Pons (tissue), 1 donor: ENCODE measurements at places on chromosomes 11 and 22.

- DNase-seq: no peak
These were observed 104.8 kb downstream of the ZNF280B start for GRCh38 chr22:22403771-22404170.

DNA sequence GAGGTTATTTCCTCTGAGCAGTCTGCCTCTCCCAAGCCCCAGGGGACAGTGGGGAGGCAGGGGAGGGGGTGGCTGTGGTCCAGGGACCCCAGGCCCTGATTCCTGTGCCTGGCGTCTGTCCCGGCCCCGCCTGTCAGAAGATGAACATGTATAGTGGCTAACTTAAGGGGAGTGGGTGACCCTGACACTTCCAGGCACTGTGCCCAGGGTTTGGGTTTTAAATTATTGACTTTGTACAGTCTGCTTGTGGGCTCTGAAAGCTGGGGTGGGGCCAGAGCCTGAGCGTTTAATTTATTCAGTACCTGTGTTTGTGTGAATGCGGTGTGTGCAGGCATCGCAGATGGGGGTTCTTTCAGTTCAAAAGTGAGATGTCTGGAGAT lies 3.1 kb downstream of the PIM3 start:
- no peak for DNase-seq

- DNase-seq: no peak
These were observed 141.3 kb downstream of the GRIK4 start for GRCh38 chr11:120652705-120653335.

DNA sequence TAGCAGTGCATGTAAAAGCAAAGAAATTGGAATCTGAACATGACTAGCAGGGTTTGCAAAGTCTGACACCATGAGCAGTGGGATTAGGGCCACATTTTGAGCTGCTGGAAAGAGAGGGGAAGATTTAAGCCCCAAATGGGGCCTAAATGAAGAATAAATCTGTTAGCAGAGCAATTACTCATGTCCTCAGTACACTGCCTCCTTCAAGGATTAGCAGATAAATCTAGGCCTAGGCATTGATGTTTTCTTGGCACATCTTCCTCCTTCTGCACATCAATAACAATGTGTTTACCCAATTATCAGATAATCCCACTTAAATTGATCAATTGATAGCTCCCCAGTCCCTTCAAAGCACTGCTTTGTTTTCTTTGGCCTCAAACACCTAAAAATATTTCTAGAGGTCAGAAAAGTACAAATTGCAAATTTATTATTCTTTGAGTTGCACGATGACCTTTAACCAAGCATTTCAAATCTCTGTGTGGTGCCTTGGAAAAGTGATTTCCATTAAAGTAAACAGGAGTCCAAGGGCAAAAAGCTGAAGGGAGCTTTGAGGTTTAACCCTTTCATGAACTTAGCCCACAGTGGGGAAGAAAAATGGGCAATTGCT lies 514.7 kb upstream of the CHORDC1 start:
- no peak for DNase-seq

GRCh38 chr22:43238526-43239006 lies 51.6 kb upstream of the TTLL12 start:
- no peak for DNase-seq

DNA sequence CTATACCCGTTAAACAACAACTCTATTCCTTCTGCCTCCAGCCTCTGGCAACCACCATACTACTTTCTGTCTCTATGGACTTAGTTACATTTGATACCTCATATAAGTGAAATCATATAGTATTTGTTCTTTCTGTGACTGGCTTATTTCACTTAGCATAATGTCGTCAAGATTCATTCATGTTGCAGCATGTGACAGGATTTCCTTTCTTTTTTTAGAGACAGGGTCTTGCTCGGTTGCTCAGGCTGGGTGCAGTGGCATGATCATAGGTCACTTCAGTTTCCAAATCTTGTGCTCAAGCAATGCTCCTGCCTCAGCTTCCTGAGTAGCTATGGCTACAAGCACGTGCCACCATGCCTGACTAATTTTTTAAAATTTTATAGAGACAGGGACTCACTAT lies 29.4 kb upstream of the SORL1 start:
- DNase-seq: no peak

DNA sequence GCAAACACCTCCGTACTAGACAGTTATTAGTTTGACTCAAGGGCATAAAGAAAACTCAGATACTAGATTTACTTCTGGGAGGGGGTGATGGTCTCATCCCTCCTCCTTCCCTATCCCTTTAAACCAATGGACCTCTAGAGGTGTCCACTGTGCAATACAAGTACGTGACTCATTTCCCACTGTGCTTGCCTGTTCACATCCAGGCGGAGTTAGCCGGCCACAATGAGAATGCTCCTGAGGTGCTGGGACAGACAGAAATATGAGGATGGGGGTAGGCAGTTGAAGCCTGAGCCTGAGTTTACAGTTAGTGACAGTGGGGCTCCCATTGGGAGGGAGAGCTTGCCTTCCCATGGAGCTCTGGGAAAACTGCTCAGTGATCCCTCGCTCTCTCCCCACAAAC lies 8.4 kb upstream of the PMM1 start:
- no peak for DNase-seq

- DNase-seq: no peak
These were observed 68.9 kb downstream of the CSTPP1 start for GRCh38 chr11:47005441-47005840.

- DNase-seq: no peak
These were observed 71.4 kb downstream of the SWAP70 start for GRCh38 chr11:9735236-9735635.

- no peak for DNase-seq
These were observed 110.4 kb upstream of the ARHGAP42 start for GRCh38 chr11:100576718-100577021.

DNA sequence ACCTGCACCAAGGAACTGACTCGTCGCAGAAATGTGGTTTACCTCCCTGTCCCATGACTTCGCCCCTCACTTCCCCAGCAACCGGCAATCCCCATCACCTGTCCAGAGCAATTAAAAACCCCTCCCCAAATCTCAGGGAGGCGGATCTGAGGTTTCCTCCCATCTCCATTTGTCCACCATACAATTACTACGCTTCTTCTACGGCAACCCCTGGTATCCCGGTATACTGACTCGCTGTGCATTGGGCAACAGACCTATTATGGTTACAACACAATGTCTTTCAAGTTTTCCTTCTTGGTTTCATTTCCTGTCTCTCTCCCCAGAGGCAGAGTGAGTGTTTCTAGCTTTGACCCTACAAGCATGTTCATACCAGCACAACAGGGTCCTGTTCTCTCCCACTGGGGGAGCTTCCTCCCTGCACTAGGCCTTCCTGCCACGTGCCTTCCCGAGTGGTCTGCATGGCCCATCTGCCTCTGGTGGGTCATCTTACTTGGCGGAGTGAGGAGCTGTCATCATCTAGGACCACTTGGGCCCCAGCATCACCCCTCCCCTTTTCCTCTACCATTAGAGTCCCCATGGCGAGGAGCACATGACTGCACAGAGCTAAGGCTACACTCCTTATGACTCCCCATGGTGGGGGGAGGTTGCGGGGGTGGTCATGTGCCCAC lies 30.3 kb upstream of the NAP1L4 start:
- DNase-seq: peak; percentile 71

DNA sequence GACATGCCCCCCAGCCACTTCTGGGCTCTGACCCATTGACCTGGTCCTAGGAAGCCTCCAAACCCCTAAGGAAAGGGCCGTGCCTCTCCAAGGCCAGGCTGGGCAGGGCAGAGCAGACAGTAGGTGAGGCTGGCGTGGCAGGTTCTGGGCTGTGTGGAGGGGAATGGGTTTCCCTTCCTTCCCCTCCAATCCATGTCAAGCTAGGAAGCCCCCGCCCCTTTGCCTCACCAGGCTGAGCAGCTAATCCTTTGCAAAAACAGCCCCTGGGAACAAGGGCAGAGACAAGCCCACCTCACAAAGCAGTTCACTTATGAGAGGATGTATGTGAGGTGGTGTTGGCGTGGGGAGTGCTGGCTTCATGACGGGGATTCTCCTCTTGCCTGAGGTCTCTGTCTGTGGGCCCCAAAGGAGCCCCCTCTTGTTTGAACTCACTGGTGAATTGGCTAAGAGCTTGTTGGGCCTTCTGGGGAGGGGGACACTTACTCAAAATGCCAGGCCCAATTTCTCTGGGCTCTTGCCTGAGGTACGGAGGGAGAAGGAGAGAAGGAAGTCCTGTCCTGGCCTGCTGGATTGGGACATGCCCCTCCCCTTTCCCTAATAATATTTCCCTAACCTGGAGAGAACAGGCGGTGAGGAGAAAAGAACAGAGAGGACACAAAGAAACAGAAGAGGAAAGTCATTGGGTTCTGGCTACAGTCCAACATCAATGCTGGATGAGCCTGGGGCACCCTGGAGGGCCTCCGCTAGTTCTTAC lies 1.6 kb upstream of the TRIM29 start:
- DNase-seq: no peak

DNA sequence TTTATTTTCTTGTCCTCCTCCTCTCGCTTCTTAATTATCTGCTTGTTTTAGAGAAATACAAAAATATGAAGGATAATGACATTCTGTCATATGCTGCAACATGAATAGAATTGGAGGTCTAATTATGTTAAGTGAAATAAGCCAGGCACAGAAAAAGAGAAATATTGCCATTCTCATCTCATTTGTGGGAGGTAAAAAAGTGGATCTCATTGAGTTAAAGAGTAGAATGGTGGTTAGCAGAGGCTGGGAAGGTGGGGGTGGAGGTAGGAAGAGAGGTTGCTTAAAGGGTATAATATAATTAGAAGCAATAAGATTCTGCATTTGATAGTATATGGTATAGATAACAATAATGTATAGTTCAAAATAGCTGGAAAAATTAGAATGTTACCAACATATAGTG lies 231.3 kb downstream of the JRKL start:
- no peak for DNase-seq

DNA sequence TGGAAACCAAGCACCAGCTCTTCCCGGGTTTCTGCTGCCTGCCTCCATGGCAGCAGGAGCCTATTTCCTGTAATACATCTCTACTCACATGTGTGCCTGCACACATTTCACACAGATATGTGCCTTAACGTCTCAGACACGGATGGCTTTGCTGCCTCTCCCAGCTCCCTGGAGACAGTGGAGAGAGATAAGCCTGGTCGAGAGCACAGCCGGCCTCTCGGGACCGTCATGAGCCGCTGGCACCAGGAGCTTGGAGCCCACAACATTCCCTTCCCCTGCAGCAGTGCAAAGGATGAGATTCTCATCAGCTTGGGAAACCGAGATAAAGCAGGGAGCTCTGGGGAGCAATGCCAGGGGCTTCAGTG lies 587.7 kb downstream of the BRD1 start:
- no peak for DNase-seq

- peak; percentile 71 for DNase-seq
These were observed 92.8 kb upstream of the OR9G4 start for GRCh38 chr11:56841210-56841810.

DNA sequence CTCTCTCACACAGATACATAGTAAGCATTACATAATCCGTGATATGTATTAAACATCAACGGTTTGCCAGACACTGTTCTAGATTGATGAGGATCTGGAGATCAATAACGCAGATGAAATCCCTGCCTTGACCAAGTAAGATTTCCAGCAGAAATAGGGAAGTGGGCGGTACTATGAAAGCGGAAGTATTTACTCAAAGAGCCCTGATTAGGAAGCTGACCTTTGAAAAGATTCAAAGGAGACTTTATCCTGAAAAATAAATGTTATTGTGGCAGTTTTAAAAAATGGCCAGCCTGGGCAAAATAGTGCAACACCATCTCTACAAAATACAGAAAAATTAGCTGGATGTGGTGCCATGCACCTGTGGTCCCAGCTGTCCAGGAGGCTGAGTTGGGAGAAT lies 26.8 kb downstream of the GAB2 start:
- DNase-seq: peak; percentile 40

GRCh38 chr22:47375621-47376321 lies 613.3 kb downstream of the TBC1D22A start:
- DNase-seq: no peak

GRCh38 chr11:119445379-119445778 lies 22.4 kb upstream of the THY1 start:
- DNase-seq: no peak

GRCh38 chr11:106424111-106424510 lies 346.6 kb downstream of the AASDHPPT start:
- no peak for DNase-seq

- no peak for DNase-seq
These were observed 11.6 kb upstream of the SERPIND1 start for GRCh38 chr22:20762233-20762796.

GRCh38 chr11:119432484-119433357 lies 9.7 kb upstream of the THY1 start:
- DNase-seq: no peak

DNA sequence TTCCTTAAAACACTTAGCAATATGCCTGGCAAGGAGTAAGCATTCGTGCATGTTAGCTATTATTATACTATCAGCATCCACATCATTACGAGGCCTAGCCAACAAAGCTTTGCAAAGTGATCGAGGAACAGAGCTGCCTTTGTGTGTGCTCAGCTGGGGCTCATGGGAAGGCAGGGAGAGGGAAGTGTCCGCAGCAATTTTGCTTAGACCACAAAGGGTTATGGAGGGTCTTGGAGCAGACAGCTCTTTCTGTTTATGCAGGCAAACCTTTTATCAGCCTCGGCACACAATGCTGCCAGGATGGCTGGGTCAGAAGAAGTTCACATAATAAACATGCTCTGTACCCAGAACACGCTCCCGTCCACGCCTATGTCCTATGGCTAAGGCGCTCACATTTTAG lies 10.9 kb upstream of the DKK3 start:
- peak; percentile 93 for DNase-seq

GRCh38 chr11:57320719-57321387 lies 3.9 kb downstream of the TNKS1BP1 start:
- DNase-seq: no peak

- no peak for DNase-seq
These were observed 20.6 kb upstream of the YWHAH start for GRCh38 chr22:31923747-31924146.

- no peak for DNase-seq
These were observed 82.2 kb downstream of the FCHSD2 start for GRCh38 chr11:73059915-73060314.

DNA sequence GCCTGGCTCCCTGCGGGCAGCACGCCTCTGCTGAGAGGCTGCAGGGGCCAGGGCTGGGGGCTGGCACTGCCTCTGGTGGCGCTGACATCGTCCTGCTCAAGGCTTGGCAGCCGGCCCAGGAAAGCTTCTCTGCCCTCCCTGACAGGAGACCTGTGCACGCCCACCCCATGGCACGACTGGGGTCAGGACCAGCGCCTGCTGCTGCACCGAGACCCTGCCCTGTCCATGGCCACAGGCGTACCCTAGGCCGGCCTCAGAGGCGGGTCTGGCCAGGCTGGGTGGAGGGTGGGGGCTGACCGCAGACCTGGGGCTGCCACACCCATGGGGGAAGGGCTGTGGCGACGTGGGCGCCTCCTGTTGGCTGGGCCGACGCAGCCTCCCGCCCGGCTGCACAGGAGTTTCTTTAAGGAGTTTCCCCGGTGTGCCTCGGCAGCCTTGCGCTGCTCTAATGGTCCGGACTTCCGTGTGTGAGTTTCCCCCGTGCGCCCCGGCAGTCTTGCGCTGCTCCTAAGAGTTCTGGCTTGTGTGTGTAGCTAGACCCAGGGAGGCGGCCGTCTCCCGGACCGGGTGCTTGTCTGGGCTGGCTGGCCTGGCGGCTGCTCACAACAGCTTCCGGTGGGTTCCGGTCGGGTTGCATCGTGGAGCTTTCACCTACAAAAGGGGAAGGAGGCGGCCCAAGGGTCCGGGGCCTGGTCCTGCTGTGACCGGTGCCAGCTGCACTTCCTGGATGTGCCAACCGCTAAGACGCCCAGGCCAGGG lies 4.6 kb downstream of the TRABD start:
- DNase-seq: peak; percentile 34
